Lung (tissue), 17 donors: ENCODE measurements at places on chromosomes 11 and 22. TPM values are rescaled to one million over a fixed set of nuclear protein-coding genes. Genes with fewer than 3 reads are reported as not detected.

The EMID1 gene
- total RNA-seq = 7.9 TPM

DNA sequence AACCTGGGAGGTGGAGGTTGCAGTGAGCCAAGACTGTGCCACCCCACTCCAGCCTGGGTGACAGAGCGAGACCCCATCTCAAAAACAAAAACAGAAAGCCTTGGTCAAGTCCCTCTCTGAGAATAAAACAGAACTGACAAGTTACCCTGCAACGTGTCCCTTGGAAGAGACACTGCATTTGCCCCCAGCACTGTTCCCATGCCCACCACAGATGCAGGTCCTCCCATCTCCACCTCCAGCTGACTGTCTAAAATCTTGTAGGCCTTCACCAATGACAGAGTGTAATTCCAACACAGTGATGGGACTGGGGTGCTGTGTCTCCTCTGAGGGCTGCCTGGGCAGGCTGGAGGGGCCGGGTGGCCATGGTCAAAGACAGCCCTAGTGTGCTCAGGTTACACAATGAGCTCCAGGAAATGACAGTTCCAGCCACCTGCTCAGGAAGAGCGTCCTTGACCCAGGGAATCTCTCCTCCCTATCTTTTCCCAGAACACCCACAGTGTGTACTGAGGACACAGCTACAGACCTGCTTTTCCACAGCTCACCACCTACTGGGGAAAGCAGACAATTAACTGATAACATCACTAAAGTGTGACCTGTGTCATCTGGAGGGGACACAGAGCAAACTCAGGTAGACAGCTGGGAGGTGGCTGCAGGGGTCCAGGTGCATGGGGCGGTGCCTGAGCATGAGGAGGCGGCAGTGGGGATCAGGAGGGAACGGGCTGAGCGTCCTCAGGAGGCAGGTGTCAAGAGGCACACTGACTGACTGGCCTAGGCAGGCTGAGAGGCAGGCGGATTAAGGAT lies 56.4 kb downstream of the ARFGAP3 start:
- no peak for DNase-seq
- H3K27ac ChIP-seq = no peak overlapping the region
- no peaks in the 10 kb centered on the region for H3K4me1 ChIP-seq
- H3K36me3 ChIP-seq = peaks cover 7% of the 10 kb centered on the region
- H3K4me3 ChIP-seq = no peak overlapping the region

GRCh38 chr11:119315131-119316015 lies 1.6 kb downstream of the MCAM start:
- DNase-seq = peak; percentile 65
- H3K4me1 ChIP-seq = peaks cover 53% of the 10 kb centered on the region
- H3K27me3 ChIP-seq = no peaks in the 10 kb centered on the region
- H3K36me3 ChIP-seq = no peaks in the 10 kb centered on the region
- peak overlapping the region; percentile 77 for H3K27ac ChIP-seq

The IGSF22 gene
- 2.0 TPM for total RNA-seq

DNA sequence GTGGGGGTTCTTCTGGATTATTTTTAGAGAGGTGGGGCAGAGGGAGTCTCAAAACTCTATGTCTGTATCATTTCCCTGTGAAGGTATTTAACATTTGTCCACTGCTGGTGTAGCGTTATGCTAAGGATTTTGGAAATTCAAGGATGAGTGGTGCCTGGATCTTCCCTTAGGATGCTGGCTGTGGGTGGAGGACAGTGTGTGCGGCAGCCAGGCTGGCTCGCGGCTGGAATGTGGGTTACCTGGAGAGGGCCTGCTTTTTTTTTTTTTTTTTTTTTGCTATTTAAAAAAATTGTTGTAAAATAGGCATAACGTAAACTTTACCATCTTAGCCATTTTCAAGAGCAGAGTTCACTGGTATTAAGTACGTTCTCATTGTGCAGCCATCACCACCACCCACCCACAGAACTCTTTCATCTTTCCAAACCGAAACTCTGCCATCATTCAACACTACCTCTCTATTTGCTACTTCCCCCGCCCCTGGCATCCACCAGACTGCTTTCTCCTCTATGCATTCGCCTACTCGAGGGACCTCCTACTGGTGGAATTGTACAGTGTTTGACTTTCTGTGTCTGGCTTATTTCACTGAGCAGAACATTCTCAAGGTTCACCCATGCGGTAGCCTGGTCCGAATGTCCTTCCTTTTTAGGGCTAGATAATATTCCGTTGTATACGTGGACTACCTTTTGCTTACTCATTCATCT lies 67.1 kb downstream of the PARVB start:
- no peak overlapping the region for H3K4me3 ChIP-seq
- no peak overlapping the region for H3K27ac ChIP-seq
- H3K4me1 ChIP-seq = peaks cover 24% of the 10 kb centered on the region
- peak; percentile 31 for DNase-seq
- H3K36me3 ChIP-seq = peaks cover 5% of the 10 kb centered on the region

The GAL3ST1 gene
- total RNA-seq = 3.5 TPM

DNA sequence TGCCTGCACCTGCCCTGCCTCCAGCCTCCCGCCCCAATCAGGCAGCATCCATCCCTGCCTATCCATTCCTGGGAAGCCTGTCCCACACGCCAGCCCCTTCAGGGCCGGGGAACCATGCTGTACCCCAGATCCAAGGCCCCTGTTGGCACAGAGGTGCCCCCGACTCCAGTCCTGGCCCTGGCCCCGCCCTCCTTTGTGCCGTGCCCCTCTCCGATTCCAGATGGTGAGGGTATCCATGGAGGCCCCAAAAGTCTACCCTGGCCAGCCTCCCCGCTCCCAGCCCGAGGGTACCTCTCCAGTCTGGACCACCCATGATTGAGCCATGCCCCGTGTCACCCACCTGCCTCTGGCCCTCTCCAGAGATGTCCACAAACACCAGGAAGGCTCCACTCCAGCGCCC lies 2.7 kb upstream of the TH start:
- no peak for DNase-seq
- no peaks in the 10 kb centered on the region for H3K27me3 ChIP-seq
- no peak overlapping the region for H3K4me3 ChIP-seq

- DNase-seq = no peak
- no peak overlapping the region for H3K4me3 ChIP-seq
- no peaks in the 10 kb centered on the region for H3K27me3 ChIP-seq
- peaks cover 8% of the 10 kb centered on the region for H3K4me1 ChIP-seq
- no peak overlapping the region for H3K27ac ChIP-seq
Observed at GRCh38 chr22:42217752-42218280, 52.6 kb downstream of the TCF20 start.

GRCh38 chr11:85829172-85829571 lies 18.2 kb upstream of the SYTL2 start:
- no peaks in the 10 kb centered on the region for H3K27me3 ChIP-seq
- H3K4me1 ChIP-seq = peaks cover 11% of the 10 kb centered on the region
- no peaks in the 10 kb centered on the region for H3K36me3 ChIP-seq

- H3K27me3 ChIP-seq = peaks cover 12% of the 10 kb centered on the region
- H3K4me1 ChIP-seq = no peaks in the 10 kb centered on the region
- H3K4me3 ChIP-seq = no peak overlapping the region
- H3K36me3 ChIP-seq = no peaks in the 10 kb centered on the region
- DNase-seq = no peak
- H3K27ac ChIP-seq = no peak overlapping the region
Observed at GRCh38 chr11:69696749-69697468, 6.9 kb downstream of the FGF19 start.

The BLID gene
- 4.5 TPM for total RNA-seq

GRCh38 chr11:123129920-123130319 lies 65.1 kb downstream of the CLMP start:
- H3K4me3 ChIP-seq = no peak overlapping the region
- no peak for DNase-seq
- no peak overlapping the region for H3K27ac ChIP-seq
- H3K4me1 ChIP-seq = peaks cover 3% of the 10 kb centered on the region
- no peaks in the 10 kb centered on the region for H3K27me3 ChIP-seq
- H3K36me3 ChIP-seq = no peaks in the 10 kb centered on the region

DNA sequence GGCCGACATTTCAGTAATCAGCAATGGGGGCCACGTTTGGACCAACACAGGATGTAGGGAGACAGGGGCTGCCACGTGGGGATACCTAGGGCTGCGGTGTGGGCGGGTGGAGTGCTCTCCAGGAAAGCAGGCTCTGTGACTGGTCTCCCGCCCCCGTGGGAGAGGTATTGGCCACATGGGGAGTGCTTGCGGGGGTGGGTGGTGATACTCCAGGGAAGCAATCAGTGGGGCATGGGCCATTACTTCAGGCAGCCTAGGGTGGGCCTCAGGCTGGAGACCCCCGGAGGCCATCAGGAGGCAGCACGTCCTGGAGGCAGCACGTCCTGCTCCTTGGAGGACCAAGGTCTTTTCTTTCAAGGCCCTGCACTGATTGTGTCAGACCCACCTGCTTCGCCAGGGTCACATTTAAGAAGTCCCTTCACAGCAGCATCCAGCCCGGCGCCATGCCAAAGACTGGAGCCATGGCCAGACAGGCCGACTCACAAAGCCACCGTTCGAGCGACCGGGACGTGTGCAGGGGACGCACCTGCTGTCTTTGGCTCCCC lies 3.0 kb upstream of the MUC2 start:
- no peaks in the 10 kb centered on the region for H3K27me3 ChIP-seq
- no peaks in the 10 kb centered on the region for H3K4me1 ChIP-seq
- DNase-seq = no peak
- H3K4me3 ChIP-seq = no peak overlapping the region
- no peaks in the 10 kb centered on the region for H3K36me3 ChIP-seq

DNA sequence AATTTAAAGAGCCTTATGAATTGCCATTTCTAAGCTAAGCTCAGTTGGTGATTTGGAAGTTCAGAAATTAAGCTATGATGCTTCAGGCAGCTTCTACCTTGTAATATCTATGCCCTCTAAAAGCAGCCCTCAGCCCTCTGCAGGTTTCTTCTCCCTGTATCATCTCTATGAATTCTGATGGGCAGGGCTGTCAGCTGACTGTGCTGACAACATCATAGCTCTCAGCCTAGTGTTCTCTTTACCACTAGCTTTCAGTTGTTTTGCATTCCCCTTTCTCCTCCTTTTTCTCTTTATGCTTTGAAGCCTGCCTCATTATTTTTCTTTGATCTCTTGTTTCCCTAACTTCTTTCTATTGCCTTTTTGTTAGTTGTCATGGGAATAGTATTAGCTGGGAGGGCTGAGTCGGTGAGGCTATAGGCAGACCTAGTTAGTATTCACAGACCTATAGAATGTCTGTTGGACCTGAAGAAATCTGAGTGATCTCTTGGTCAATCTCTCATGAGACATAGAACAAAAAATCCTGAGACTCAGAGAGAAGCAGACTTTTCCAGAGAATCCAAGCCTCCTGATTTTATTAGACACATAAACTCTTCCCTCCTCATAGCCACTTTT lies 535.4 kb downstream of the RAB38 start:
- no peaks in the 10 kb centered on the region for H3K36me3 ChIP-seq
- no peak overlapping the region for H3K4me3 ChIP-seq
- no peak overlapping the region for H3K27ac ChIP-seq
- H3K4me1 ChIP-seq = no peaks in the 10 kb centered on the region

DNA sequence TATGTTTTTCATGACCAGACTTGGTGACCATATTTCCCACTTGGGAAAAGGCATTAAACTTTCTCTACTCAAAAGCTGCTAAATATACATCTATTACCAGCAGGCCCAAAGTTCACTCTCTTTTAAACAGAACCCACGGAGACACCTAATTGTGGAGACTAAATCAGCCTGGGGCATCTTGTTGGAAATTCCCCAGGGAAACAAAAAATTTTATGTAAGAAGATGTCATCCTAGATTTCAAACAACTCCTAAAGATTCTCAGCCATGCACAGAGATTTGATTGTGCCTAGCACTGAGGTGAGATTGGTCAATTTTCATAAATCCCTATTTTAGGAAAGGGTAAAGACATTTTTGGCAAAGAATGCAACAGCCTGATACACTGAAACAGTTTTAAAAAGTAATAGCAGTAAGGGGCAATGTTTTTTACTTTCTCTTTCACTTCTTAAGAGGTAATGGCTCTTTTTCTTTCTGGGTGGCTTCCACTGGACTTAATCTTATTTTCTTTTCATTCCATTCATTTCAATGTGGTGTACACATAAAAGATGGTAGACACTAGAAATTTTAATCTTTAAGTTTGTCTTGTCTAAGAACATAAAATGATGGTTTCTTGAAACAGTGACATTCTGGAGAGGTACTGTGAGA lies 9.6 kb downstream of the OR52N2 start:
- no peaks in the 10 kb centered on the region for H3K36me3 ChIP-seq
- no peak for DNase-seq
- H3K4me1 ChIP-seq = no peaks in the 10 kb centered on the region
- H3K27me3 ChIP-seq = no peaks in the 10 kb centered on the region
- no peak overlapping the region for H3K4me3 ChIP-seq

DNA sequence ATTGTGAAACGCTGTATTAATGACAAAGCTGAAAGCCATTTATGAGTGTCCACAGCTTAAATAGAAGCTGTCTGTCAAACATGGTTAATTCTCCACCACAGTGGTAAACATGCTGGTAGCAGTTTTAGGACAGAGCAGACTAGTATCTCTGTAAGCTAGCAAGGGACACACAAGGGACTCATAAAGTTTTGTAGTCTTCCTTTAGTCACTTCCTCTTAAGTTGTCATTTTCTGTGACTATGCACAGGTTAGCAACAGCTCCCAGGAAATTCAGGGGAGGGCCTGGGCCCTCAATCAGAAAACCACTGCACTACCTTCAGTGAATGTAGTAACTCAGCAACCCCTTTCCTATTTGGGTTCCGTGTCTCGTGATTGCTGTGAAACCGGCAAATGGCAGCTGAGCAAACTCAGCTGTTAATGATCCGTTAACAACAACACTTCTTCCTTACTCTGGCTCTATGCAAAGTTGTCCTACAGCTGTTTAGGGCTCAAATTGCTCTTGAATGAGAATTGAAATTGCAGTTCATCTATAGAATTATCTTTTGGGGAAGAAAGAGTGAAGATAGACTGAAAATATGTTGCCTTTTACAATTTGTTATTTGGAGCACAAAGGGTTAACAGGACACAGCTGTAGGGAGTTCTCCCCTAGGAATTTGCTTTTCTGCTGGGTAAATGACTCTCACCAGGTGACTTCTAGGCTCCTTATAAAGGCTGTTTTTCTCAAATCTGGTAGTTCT lies at the start of gene MMP26:
Gene MMP26 (plus strand): TSS at position 731 of the 736 bp plus-strand sequence.
- no peaks in the 10 kb centered on the region for H3K4me1 ChIP-seq
- no peak within 1 kb of the TSS for H3K4me3 ChIP-seq
- H3K27me3 ChIP-seq = no peaks in the 10 kb centered on the region
- no peaks in the 10 kb centered on the region for H3K36me3 ChIP-seq
- no peak within 1 kb of the TSS for H3K27ac ChIP-seq

GRCh38 chr11:28017816-28018215 lies 90.1 kb downstream of the KIF18A start:
- no peak for DNase-seq
- H3K4me1 ChIP-seq = no peaks in the 10 kb centered on the region
- no peaks in the 10 kb centered on the region for H3K27me3 ChIP-seq
- H3K4me3 ChIP-seq = no peak overlapping the region

GRCh38 chr11:98710986-98711385 lies 309.8 kb upstream of the CNTN5 start:
- no peak overlapping the region for H3K4me3 ChIP-seq
- H3K4me1 ChIP-seq = no peaks in the 10 kb centered on the region
- H3K36me3 ChIP-seq = no peaks in the 10 kb centered on the region
- H3K27ac ChIP-seq = no peak overlapping the region

The HTR3A gene
- total RNA-seq = 0.43 TPM
